ENCODE measurements at places on chromosomes 7 and 10.

DNA sequence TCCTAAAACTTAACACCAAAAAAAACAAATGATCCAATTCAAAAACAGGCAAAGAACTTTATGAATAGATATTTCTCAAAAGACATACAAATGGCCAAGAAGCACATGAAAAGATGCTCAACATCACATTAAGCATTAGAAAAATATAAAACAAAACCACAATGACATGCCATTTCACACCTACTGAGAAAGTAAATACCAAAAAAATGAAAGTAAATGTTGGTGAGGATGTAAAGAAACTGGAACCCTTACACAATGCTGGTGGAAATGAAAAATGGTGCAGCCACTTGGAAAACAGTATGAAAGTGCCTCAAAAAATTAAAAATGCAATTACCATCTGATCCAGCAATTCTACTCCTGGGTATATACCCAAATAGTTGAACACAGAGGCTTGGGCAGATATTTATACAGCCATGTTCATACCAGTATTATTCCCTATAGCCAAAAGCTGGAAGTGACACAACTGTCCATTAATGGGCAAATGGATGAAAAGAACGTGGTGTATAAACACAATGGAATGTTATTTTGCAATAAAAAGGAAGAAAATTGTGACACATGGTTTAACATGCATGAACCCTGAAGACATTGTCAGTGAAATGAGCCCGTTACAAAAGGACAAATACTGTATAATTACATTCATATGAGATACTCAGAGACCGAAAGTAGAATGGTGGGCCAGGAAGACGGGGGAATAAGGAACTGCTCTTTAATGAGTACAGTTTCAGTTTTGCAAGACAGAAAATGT is 89.0 kb downstream of the JMJD1C start:
- no peak for DNase-seq

- no peak for DNase-seq
Measured at GRCh38 chr10:97875391-97875790, 25.7 kb downstream of the GOLGA7B start.

DNA sequence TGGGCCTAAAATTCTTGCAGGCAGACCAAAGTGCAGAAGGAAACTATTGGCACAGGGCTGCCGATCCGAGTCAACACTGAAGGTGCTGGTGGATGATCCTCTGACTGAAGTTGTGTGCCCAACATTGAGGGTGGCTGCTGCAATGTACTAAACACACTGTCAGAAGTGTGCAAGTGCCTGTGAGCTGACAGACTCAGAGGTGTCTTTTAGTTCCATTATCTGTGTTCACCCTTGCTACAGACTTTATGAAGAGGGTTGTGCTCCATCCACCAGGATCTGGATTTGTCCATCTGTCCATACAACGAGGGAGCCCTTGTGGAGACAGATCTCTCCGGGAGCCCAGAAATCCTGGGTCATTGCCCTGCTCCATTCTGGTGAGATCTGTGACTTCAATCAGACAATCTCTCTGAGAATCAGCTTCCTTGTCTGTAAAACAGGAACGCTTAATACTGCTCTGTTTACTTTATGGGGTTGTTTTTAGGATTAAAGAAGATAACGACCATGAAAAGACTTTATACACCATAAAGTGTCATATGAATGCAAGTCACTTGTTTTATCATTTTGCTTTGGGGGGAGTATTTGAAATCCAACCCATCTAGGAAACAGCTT is 9.5 kb upstream of the TRPV6 start:
- no peak for DNase-seq

- DNase-seq, result no peak
Measured at GRCh38 chr7:28847681-28848080, 110.4 kb downstream of the TRIL start.

GRCh38 chr10:131849591-131850382 is 51.0 kb upstream of the PPP2R2D start:
- DNase-seq, result no peak

- no peak for DNase-seq
Measured at GRCh38 chr10:3525832-3526449, 259.1 kb downstream of the KLF6 start.

DNA sequence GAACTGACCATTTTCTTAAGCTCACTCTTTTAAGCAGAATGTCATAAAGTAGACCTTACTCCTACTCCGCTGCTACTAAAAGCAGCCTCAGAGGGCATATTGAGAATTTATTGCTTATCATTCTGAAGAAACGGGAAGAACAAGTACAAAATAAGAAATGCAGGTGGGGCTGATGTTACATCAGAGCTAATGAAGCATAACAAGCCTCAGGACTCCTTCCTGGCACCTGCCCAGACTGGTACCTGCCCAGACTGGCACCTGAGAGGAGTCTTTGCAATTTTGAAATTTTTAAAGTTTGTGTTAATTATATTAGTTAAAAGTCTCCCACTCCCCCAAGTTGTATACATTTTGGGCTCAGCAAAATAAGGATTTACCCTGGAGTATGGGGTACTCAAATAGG is 162.4 kb downstream of the SEMA3E start:
- no peak for DNase-seq

DNA sequence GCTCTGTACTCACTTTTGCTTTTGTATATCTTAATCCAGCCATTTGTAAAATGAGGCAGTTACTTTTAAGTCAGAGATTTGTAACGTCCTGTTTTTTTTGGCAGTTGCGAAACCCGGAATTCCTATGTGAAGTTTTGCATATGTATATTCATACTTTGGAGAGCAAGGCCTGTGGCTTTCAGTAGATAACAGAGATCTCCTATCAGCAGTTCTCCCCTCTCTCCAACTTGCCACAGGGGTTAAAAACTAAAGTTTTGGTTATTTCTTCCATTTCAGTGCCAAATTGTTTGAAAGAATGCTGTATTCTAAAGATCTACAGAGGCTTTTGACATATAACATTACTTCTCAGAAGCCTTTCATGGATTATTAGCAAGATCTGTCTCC is 102.4 kb downstream of the EXOC4 start:
- DNase-seq, result no peak

DNA sequence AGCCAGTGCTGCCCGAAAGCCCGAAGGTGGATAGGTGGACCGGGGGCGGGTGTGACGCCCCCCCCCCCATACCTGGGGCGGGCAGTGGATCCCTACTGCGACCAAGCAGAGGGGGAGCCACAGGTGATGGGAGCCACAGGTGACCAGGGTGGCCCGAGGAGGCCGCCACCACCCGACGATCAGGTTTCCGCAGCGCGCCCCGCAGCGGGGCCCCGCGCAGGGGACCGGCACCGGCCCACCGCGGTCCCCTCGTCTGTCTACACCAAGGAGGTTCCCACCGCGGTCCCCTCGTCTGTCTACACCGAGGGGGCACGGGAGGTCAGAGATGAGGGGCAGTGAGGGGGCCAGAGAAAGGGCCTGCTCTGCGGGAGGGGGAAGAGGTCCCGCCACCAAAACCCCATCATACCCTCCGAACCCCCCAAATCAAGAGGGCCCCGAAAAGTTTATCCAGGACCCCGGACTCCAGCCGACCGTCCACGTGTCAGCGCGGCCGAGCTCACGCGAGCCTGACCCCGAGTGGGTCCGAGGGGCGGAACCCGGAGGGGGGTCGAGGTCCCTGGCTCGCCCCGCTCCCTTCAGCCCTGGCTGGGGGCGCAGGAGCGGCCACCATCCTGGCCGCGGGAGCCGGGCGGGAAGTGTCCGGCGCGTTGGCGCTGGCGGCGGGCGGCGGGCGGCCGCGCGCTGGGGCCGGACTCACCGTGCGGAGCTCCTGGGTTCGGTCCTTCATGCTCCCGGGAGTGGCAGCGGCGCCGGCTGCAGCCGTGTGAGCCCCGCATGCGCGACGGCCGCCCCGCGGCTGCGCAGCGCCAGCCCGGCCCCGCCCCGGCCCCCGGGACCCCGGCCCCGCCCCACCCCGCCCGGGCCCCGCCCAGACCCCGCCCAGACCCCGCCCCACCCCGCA is at the start of gene STX1A:
STX1A (minus strand) TSS at position 765 of the 901 bp plus-strand sequence; CDS start at position 727, 38 bp downstream.
- peak; percentile 36 for DNase-seq

GRCh38 chr10:124520558-124521428 is 59.2 kb downstream of the LHPP start:
- no peak for DNase-seq

- DNase-seq, result no peak
Measured at GRCh38 chr10:109277456-109277855, 645.9 kb downstream of the XPNPEP1 start.

DNA sequence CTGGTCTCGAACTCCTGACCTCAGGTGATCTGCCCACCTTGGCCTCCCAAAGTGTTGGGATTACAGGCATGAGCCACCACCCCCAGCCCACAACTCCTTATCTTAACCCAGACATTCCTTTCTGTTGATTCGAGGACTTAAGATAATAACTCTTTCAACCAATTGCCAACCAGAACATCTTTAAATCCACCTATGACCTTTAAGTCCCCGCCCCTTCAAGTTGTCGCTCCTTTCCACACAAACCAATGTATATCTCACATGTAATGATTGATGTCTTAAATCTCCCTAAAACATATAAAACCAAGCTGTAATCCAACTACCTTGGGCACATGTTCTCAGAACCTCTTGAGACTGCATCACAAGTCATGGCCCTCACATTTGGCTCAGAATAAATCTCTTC is 7.8 kb upstream of the ANKRD2 start:
- DNase-seq, result no peak

GRCh38 chr10:27192284-27192683 is 37.1 kb downstream of the MASTL start:
- no peak for DNase-seq

DNA sequence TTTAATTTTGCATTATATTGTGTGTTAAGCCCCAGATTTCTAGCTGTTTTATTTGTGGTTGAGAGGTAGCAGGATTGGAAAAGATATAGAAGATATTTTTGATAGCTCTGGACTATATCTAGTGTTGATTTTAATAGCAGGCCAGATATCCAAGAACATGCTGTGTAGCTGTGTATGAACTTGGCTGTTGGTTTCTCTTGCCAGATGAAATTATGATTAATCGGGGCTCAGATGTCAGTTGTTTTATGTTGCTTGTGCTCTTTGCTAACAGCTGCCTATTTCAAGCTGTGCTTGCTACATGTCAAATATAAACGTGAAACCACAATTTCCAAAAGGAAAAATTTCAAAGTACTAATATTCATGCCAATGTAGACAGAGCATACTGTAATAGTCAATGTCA is 141.1 kb downstream of the GRM3 start:
- no peak for DNase-seq

DNA sequence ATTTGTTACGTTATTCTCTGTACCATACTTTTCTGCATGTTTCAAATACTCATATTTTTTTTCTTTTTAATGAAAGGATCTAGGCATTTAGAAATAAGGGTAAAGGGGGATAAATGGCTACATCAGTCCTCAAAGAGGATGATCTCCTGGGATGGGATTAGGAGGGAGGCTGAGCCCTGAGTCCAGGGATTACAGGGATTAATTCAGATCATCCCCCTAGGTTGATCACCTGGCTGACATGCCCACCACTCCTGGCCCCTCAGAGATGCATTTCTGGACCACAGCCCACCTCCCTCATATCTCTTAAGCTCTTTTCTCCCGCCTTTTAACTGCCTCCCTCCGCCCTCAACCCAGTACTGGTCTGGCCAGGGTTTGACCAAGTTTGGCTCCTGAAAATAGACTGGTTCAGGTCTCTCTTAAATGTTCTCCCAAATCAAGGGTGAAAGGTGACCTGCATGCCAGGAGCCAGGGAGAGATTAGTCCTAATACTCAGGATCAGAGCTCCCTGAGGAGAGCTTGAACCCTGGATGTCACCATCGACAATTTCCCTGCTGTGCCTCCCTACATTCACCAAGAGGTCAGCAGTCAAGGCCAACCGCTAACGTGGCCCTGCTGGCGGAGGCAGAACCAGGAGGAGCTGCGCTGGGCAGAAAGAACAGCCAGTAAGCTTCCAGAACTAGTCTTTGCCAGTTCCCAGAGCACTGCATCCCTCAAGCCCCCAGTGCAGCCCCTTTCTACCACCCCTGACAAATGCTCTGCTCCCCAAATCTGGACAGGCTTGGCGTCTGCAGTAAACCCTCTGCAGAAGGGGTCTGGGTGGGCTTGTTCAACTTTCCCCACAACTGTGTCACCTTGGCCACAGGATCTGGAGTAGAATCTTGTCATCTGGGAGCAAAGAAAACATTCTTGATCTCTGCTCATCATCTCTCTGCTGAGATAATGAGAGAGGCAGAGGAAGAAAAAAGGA is 3.0 kb upstream of the CCDC136 start:
- no peak for DNase-seq

DNA sequence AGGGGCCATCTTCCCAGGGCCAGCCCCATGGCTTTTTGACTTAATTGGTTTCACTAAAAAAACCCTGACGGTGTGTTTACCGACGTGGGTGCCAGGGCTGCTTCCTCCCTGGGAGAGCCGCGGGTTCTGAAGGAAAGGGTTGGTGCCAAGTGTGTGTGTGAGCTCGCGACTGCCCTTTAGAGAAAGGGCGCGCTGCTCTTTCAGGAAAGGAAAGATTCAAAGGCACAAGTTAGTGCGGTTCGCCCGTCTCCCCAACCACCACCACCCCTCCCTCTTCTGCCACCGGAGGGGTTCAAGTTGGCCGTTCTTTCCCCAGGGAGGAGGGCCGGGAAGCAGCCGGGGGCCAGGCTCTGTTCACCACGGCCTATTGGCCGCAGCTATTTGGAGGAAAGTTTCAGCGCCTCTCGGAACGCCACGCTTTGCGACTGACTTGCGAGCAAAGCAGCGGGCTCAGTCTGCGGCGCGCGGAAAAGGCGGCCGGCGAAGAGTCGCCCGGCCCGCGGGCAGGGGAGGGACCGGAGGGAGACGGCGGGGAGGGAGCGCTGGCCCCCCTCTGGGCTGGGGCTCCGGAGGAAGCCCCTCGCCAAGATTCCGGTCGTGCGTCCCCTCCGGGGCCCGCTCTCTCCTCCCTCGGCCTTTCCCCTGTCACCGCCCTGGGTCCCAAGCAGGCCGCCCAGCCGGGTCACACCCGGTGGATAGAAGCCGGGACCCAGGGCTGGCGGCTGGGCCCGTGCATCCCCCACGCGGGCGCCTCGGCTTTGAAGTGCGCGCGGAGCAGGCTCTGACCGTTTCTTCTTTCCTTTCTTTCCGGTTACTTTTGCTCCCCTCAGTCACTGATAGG is 165.9 kb upstream of the PPP1R3A start:
- no peak for DNase-seq

GRCh38 chr10:113151190-113151666 is 201.2 kb downstream of the TCF7L2 start:
- no peak for DNase-seq

DNA sequence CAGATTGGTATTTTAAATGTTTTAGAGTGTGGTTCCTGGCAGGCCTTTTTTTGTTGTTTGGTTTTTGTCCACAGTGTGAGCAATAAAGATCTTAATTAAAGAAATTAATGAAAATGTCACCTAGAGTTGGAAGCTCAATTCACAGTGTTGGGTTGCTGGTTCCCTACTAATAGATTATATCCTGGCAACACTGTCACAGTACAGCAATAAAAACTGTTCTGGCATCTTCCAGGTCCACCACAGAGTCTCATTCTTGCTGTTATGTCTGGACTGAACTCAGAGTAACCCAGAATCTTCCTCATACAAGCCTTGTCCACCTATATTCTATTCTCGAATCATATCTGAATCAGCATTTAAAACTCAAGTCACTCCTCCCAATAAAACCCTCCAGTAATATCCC is 212.4 kb upstream of the LRRTM3 start:
- no peak for DNase-seq

DNA sequence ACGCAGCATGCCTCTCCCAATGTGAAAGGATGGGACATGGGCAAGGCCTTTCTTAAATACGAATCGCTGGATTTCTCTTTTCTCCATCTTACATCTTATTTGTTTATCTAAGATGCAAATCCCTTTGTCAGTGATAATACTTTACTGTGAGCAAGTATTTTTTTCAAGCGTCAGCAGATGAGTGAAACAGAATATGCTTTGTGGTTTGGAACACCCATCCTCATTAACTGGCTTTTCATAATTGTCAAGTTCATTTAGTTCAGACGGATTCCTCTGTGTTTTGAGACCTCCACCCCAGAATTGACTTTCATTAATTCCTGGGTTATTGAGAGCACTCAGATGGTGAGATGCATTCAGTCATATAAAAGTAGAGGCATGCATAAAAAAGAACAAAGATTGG is 149.8 kb downstream of the NSUN6 start:
- no peak for DNase-seq
